ENCODE measurements at places on chromosomes 4 and X.

GRCh38 chr4:47510506-47511143, 25.6 kb downstream of the ATP10D start:
- DNase-seq = no peak

- DNase-seq = no peak
Observed at GRCh38 chrX:137566746-137567679, 1.1 kb downstream of the ZIC3 start.

- no peak for DNase-seq
Observed at GRCh38 chrX:65582450-65583082, 48.0 kb upstream of the LAS1L start.

DNA sequence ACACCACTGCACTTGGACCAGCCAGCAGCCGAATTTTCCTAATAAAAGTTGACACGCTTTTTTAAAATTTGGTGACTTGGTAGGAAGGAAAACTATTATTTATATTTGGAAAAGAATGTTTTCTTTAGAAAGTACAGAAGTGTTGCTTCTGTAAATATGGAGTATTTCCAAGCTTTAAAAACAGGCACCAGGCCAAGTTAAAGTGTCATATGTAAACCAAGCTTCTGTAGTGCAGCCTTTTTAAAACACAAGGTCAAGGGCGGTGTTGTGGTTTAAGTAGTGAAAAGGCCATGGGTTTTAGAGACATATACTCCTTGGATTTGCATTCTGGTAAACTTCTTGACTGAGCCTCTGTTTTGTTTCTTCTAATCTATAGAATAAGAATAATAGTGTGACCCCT, 62.7 kb downstream of the TRIM2 start:
- DNase-seq = no peak

GRCh38 chrX:153365670-153366069, 31.7 kb downstream of the ZNF275 start:
- DNase-seq = no peak

All from 8988T (cell line).